ENCODE measurements at places on chromosomes 11 and 22.

DNA sequence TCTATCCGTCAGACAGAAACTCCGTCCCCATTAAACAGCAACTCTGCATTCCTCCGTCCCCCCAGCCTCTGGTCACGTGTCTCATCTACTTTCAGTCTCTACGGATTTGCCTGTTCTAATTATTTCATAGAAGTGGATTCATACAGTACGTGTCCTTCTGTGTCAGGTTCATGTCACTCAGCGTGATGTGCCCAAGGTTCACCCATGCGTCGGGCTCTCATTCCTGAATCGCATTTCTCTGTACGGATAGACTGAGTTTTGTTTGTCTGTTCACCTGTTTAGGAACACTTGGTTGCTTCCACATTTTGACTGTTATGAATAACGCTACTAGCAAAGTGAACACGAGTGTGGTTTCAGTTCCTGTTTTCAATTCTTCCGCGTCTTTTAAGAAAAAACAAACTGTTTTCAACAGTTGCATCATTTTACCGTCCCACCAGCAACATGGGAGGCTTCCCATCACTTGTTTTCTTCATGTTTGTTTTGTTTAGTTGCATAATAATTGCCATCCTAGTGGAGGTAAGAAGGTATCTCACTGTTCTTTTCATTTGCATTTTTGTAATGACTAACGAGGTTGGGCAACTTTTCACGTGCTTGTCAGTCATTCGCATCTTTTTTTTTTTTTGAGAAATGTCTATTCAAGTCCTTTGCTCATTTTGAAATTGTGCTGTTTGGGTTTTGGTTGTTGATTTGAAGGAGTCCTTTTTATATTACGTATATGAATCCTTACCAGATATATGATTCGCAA is 8.9 kb upstream of the NLRP6 start:
- DNase-seq, result peak; percentile 69

DNA sequence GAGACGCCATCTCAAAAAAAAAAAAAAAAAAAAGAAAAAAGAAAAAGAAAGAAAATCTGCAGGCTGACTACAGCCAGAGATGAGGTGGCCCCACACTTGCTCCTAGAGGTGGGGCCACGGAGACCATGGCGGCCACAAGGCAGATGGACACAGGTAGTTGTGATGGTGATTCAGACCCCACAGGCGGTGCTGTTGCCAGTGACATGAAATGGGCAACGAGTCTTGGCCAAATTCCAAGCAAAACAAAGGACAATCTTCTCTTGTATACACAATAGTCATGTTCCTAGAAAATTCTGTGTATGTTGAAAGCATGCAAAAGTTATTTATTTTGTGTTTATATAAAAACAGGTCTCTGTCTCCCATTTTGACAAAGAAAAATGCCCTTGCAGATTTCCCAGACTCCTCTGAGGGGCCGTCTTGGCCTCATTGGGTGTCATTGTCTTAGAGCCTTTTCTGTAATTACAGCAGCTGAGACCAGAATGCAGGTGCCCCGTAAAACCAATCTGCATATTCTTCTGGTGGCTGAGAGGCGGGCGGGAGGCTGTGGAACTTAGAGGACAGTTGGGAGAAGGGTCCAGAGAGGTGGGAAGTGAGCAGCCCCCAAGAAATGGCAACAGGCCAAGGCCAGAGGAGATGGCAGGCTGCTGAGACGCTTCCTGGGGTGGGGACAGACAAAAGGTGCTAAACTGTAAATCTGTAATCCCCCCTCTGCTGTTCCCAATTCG is 22.5 kb upstream of the DAGLA start:
- DNase-seq, result no peak

GRCh38 chr11:131146827-131147490 is 223.5 kb upstream of the NTM start:
- DNase-seq, result no peak

GRCh38 chr11:86459002-86459385 is 84.3 kb downstream of the CCDC81 start:
- DNase-seq, result no peak

GRCh38 chr11:36131721-36132397 is 157.4 kb downstream of the COMMD9 start:
- DNase-seq, result peak; percentile 25

GRCh38 chr22:37174964-37175363 is 13.1 kb downstream of the C1QTNF6 start:
- no peak for DNase-seq

DNA sequence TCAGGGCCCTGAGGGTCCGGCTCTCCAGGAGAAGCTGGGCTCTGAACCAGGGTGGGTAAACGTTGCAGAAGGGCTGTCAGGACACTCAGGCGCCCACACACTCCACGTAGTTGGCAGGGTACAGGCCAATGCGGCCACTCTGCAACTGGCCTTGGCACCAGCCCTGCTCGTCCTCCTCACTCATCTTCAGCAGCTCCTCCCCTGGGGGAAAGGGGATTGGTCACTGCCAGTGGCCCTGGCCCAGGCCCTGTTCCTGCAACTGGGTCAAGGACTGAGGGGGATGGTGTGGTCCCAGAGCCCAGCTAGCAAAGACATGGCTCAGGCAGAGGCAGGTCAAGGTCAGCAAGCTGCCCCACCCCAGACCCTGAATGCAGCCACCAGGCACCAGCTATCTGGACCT is 1.2 kb upstream of the ARFGAP2 start:
- DNase-seq, result no peak

GRCh38 chr22:31085493-31085824 is 4.3 kb downstream of the SMTN start:
- DNase-seq, result no peak

DNA sequence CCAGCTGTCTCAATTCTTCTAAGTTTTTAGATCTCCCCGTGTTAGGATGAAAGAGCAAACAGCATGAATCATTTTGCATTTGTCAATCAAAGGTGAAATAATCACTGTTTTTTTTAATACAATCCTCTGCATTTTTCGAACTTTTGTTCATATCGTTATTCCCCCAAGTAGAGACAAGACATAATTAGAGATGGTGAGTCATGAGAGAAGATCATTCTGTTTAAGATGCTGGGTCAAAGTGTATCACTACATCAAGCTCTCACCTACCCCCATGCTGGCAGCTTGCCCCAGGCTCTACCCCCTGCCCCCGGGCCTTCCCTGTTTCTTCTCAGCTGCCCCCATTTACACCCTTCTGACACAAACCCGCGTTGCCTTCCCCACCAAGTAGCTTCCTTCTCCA is 30.5 kb upstream of the MYO18B start:
- no peak for DNase-seq

- DNase-seq, result no peak
Observed at GRCh38 chr22:22157348-22157725, 87.2 kb upstream of the VPREB1 start.

DNA sequence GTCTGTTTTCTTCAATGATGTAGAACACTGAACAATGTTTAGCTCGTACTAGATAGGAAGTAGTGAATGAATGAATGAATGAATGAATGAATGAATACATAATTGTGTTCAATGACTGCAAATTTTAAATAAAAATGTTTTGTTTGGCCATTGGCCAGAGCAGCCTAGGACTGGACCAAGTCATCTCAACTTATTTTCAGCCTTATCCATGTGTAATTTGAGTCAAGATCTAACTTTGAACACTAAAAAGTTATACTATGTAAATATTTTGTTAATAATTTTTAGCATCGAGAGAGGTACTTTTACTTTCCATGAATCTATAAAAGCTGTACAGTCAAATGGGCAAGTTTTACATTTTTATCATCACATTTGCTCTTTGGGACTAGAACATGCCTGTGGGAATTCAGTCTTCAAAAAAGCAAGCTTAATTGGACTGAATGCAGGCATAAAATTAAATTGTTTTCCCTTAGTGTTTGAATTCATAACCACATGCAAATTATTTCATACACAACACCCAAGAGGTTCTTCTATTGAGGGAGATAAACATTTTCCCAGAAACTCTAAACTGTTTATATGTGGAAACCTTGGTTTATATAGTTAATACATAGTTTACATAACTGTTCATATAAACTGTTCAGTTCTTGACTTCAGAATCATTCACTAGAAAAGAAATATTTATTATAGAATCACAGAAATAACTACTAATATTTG is 222.1 kb upstream of the ANO3 start:
- no peak for DNase-seq

- peak; percentile 22 for DNase-seq
Observed at GRCh38 chr11:102111787-102112508, 1.7 kb downstream of the YAP1 start.

GRCh38 chr11:111541254-111542061 is 938 bp downstream of the LAYN start:
- DNase-seq, result no peak

GRCh38 chr11:61778920-61779650 is 13.3 kb downstream of the TMEM258 start:
- DNase-seq, result no peak

DNA sequence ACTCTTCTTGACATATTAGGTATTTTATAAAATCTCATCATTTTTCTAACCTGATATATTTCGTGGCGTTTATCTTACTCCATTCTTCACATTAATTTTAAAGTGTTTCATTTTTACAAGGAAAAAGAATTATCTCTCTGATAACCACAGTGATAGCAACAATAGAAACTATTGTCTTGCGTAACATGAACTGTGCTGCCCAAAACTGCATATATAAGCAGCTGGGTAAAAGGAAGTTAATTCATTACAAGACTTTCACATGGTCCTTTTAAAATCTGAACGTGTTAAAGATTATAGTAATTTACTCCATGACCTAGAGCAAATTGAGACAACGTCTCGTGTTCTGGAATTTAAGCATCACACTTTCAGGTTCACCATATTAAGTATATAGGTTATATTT is 210.4 kb upstream of the GRIA4 start:
- no peak for DNase-seq

DNA sequence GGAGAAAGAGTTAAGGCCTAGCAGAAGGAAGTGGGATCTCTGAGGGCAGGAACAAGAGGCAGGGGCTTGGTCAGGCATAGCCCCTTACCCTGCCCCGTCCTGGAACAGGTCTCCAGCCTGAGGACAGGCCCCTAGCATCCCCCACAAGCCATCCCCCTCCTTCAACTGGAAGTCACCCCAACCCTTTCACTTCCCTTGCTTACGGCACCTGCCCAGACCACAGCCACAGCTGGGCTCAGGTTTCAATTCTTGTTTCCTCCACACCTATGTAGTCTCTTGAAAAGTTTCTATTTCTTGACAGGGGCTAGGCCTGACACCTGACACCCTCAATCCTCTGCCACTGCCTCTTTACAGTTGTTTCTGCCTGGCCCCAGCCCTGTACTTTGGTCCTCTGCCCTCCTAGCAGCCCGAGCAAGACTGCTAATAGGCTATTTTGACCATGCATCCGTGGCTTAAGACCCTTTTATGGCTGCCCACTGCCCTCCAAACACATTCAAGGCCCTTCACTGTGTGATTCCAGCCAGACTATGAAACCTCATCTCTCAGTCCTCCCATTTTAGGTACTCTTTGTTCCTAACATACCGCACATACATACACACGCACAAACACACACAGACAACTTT is 10.9 kb upstream of the FCHSD2 start:
- peak; percentile 84 for DNase-seq

GRCh38 chr11:26649884-26650283 is 72.0 kb downstream of the SLC5A12 start:
- DNase-seq, result peak; percentile 51

DNA sequence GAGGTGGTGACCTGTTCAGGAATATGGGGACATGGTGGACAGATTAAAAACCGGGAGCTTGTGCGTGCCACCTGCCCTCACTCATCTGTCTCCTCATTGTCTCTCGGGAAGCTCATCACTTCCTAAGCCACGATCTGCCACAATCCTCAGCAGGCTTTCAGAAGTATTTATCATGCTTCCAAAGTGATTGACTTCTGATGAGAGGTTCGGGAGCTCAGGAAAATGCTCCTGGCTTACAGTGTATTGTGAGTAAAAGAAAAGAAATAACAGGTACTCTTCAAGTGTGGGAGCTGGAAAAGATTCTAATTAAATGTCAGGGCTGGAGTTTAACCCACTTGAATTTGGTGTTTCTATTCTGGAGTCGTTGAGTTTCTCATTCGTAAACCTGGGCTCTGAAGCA is 91.9 kb upstream of the DRD2 start:
- no peak for DNase-seq

Data from activated CD8-positive, alpha-beta T cell treated with anti-CD3 and anti-CD28 coated beads, Interleukin-2, amount 10 ng/mL, durations not matched to agents 7 days and 5 days (primary cell).